ENCODE measurements at places on chromosomes 4 and X. TPM values are rescaled to one million over a fixed set of nuclear protein-coding genes. Genes with fewer than 3 reads are reported as not detected.

GRCh38 chr4:108533876-108534275 is 86.5 kb upstream of the RPL34 start:
- DNase-seq: no peak

DNA sequence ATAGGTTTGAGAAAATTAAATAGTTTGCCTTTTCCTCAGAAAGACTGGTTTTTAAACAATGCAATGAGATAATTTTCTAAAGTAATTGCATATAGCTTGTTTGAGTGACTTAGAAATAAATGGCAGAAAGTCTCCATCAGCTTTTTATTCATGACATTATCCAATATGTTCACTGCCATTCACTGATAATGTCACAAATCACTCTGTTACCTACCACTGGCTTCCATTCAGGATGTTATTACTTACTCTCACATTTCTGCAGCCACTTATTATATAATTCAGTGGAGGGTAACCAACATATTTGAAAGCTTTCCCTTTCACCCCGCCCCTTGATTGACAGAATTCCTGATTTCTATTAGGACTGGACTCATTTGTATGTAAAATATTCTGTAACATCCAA is 1583.5 kb downstream of the PCDH18 start:
- no peak for DNase-seq

GRCh38 chr4:78864405-78865024 is 74.7 kb downstream of the PAQR3 start:
- DNase-seq: no peak

DNA sequence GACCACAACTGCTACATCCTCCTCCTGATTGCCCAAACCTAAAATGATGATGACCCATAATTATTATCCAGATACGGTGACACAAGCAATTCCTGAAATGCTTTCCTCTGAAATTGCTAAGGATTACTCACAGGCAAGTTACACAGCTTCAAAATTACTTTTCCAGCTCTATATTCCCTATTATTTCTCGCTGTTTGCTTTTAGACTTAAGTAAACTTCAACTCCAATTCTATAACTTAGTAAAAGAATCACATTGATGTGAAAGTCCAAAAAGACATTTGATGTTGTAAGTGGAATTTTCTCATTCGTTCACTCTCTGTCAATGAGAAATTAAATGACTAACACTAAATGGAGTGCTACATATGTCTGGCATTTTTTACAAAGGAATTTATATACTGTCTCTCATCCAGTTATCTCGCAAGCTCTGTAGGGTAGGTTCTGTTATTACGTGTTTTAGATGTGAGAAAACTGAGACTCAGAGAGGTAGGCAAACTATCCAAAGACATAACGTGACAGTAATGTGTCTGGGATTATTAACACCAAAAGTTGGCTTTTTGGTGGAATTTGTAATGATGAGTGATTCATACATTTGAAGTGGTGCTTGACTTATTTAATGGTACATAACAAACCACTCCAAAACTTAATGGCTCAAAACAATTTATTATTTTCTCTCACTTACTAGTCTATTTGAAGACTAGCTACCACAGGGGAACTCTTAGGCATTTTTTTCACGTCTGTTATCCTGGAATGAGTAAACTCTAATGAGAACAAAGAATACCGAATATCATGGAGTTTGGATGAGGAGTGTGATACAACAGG is 31.5 kb downstream of the PALLD start:
- no peak for DNase-seq

GRCh38 chrX:130716346-130716745 is 186.7 kb downstream of the ENOX2 start:
- DNase-seq: no peak

DNA sequence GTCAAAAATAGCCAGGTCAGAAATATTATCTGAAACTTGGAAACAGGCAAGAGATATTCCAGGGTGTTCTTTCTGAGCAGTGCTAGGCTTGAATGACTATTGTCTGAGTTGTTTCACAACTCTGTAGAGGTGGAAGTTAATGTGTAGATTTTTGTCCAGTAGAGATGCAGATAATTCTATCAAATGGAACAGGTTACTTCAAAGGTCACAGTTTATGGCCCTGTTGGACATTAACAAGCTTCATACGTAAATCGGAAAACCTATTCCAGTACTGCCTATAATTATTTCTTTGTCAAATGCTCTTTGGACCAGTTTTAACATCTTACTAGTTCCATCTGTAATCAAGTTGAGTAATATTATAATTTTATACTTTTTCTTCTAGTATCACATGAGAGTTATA is 1639.4 kb upstream of the TENM3 start:
- DNase-seq: no peak

GRCh38 chr4:93827272-93827947 is 1.1 kb upstream of the ATOH1 start:
- no peak for DNase-seq

GRCh38 chrX:130805903-130806302 is 97.1 kb downstream of the ENOX2 start:
- DNase-seq: no peak

DNA sequence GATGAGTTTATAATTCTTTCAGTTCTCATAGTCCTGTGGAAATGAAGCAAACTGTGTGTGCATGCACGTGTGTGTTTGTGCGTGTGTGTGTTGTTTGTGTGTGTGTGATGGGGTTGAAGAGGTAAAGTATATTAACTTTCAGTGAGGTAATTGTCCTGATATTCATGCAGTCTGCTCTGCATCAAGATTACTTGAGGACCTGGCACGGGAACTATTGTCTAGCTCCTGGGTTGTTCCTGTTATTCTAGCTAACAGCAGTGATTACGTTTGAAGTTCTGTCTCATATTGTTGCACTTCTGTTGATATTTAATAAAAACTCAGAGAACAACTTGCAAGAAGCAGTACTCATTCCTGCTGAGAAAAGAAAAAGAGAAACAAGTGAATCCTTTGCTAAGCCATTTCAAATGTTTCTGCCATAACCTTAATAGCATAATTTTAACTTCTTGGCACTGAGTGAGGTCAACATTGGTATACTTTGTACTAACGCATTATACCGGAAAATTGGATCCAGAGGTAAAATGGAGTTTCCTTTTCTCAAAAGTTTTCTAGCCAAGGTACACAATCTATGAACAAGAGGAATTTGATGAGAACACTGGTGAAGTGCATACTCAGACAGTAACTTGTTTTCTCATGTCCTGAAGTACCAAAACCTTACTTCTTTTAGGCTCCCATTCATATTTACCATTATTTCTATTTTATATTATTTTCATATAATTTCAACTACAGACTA is 113.2 kb downstream of the SPCS3 start:
- no peak for DNase-seq

- DNase-seq: peak; percentile 23
Measured at GRCh38 chrX:39972340-39972739, 125.4 kb downstream of the BCOR start.

DNA sequence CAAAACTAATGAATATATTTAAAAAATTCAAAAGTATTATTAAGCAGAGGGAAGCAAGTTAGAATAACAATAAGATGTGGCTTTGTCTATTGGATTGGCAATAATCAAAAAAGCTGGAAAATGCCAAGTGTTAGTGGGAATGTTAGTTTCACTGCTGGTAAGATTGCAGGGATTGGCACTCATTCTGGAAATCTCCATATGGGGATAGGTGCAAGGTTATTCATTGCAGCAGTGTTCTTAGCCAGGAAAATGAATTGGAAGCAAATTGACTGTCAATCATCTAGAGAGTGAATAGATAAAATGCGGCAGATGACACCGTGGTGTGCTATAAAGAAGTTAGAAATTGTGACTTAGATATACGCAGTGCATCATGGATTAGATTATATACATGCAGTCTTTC is 1615.5 kb upstream of the PCDH7 start:
- DNase-seq: no peak

DNA sequence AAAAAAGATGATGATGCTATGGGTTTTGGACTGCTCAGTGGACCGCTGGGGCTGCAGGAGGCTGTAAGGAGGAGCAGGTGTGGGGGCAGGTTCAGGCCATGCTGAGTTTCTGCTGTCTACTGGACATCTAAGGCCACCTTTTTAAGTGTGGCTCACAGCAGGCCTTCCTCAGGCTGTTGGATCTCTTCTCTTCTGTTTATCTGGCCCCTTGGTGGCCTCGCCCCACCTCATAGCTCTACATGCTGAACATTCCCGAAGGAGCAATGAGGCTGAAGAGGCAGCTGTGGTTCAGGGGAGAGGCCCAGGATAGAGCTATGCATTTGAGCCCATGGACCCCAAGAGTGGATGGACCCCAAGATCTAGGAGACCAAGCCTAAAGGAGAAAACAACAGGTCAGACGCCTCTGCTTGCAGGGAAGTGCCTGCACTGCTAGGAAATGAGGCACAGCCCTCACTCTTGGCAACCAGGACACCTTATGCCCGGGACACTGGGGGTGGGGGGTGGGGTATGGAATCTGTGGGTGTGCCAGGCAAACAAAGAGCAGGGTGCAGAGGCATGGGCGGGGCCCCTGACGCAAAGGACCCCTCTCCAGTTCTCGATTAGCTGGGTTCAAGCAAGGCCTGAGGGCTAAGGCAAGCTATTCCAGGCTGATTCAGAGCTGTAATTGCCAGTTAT is 168.9 kb downstream of the BCOR start:
- peak; percentile 35 for DNase-seq

GRCh38 chr4:114807357-114807756 is 208.8 kb downstream of the UGT8 start:
- peak; percentile 67 for DNase-seq

DNA sequence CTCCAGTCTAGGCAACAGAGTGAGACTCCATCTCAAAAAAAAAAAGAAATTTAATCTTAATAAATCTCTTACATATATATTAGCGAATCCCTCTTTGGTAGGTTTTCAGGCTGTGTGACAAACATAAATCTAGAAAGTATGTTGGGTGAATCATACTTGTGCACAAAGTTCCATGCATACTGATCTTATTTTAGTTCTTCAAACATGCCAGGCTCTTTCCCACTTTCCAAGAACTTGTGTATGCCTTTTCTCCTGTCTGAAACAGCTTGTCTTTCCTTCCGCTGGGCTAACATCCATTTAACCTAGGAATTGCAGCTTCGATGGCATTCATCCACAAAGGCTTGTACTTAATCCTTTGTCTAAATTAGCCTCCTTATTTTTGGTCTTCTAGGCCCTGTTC is 156.6 kb upstream of the CASK start:
- no peak for DNase-seq

GRCh38 chrX:10173331-10173900 is 16.6 kb downstream of the CLCN4 start:
- DNase-seq: peak; percentile 81

GRCh38 chr4:186593587-186593973 is 38.2 kb upstream of the MTNR1A start:
- no peak for DNase-seq

- DNase-seq: peak; percentile 63
Measured at GRCh38 chr4:153113838-153114105, 90.5 kb upstream of the TRIM2 start.

DNA sequence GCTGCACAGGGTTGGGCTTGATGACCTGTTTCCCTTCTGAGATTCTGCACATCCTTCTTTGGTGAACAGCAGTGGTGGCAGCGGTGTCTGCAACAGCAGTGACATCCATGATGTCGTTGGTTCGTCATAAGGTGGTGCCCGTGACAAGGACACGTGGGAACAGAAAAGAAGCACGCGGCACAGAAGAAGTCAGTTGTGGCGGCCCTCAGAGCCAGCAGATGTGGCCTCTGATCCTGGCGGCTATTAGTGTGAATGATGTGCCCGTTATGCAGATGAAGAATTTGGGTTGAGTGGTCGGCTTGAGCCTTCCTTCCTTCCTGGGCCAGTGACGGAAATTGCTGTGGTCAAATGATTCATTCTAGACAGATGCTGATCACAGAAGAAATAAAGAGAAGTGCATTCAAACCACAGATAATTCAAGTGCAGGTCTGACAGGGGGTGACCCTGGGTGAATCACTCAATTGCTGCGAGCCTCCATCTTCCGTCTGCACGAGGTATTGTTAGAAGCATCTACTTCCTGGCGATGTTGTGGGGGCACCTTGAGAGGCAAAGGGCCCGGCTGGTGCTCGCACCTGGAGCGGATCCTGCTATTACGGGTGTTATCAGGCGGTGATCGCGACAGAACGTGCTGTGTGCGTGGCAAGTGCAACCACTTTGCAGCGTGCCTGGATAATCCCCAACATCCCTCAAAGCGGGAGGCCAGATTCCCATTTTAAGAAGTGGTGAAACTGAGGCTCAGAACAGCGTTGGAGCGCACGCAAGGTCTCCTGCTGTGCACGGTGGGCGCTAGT is 215.2 kb upstream of the PSAPL1 start:
- DNase-seq: peak; percentile 57

DNA sequence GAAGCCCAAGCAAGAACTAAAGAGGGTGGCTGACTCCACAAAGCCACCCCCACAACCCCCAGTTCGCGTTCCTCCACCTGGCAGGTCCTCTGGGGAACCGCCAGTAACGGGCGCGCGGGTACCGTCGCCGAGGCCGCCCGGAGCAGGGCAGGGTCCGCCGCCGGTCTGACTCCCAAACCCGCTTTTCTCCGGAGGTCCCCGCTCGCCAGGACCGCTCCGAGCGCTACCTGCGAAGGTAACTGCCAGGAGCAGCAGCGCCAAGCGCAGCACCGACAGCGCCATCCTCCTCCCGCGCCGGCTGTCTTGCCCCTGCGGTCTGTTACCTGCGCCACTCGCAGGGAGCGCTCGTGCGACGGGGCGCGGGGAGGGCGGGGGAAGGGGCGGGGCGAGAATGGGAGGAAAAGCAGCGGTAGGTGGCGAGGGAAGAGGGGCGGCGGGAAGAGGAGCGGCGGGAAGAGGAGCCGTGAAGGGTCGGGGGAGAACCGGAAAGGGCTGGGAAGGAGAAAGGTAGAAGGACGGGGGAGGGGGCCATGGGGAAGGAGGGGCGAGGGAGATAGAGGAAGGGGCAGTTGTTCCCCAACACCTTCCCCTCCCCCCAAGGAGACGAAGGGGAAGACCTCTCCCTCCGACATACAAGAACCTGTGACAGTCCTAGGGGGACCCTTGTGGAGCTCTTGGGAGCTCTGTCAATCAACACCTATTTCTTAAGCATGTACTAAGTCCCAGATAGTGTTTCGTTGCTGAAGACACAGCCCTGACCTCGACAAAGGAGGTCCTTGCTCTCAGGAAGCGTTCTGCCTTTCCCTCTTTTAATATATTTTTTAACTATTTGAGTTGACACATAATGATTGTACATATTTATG is at the start of gene SPINK2:
Gene SPINK2, minus strand, starts transcription at position 321 of the 863 bp plus-strand sequence. Its CDS starts 39 bp downstream, at position 282.
- no peak for DNase-seq

GRCh38 chr4:8391972-8392371 is 48.6 kb downstream of the ACOX3 start:
- no peak for DNase-seq

- DNase-seq: no peak
Measured at GRCh38 chr4:31343061-31343460, 622.9 kb downstream of the PCDH7 start.

GRCh38 chr4:52954560-52955170 is 92.5 kb downstream of the RASL11B start:
- DNase-seq: no peak

DNA sequence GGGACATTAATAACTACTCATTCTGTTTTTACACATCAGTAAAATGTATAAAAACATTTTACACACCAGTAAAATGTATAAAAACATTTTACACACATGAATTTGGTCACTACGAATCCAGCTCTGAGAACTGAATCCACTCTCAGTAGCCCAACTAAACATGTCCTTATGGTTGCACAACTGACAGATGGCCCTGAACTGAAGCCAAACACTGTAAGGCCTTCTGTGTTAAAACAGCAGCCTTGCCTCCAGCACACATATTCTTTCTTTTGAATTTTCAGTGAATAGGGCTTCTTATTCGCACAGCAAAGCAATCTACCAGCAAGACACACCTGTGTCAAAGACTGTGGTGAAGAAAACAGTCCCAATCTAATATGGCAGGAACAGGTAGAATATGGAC is 169.9 kb upstream of the FMR1 start:
- DNase-seq: no peak

Gene PARM1
- 94.5 TPM for total RNA-seq

Gene KIAA1210
- total RNA-seq: not detected

Gene TCEAL6
- not detected for total RNA-seq

Gene SRPX2
- total RNA-seq: 34.5 TPM

Gene MXRA5
- total RNA-seq: 2.5 TPM

Gene CCDC110
- total RNA-seq: 6.6 TPM

Data from posterior vena cava (tissue), 2 donors.